ENCODE measurements at places on chromosomes 12 and 14.

- DNase-seq: no peak
These were observed 3.2 kb downstream of the RNASE1 start for GRCh38 chr14:20799456-20799891.

DNA sequence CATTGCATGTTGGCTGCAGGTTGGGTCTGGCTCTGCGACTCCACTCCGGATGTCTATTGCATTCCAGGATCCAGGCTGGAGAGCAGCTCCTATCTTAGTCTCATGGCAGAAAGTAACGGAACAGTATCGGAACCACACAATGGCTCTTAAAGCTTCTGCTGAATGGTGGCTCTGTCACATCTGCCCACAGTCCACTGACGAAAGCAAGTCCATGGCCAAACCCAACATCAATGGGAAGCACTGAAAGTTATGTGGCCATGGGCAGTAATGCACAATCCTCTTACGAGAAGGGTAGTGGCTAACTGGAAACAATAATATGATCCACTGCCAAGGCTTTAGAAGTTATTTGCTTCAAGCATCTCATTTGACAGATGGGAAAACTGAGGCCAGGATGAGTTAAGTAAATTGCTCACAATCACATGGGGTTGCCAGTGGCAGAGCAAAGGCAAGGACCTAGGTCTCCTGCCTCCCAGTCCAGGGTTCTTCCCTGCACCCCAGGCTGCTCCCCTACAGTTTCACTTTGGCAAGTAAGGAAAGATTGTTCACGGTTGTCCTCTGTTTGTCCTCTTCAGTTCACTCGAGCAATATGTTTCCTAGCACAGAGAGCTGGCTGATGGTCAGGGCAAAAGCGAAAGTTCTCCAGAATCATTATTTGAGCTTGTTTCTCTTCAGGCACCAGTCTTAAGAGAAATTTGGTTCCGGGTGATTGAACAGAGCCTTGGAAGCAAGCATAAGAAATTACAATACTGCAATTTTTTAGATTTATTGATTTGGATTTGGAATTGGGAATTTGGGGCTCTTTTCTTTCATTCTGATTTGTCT lies 54.2 kb downstream of the CKAP4 start:
- no peak for DNase-seq

GRCh38 chr14:33539918-33540357 lies 410.9 kb downstream of the EGLN3 start:
- DNase-seq: no peak

- DNase-seq: no peak
These were observed 23.4 kb upstream of the LRP6 start for GRCh38 chr12:12290206-12290605.

- DNase-seq: no peak
These were observed 151.6 kb downstream of the HELB start for GRCh38 chr12:66453844-66454243.

DNA sequence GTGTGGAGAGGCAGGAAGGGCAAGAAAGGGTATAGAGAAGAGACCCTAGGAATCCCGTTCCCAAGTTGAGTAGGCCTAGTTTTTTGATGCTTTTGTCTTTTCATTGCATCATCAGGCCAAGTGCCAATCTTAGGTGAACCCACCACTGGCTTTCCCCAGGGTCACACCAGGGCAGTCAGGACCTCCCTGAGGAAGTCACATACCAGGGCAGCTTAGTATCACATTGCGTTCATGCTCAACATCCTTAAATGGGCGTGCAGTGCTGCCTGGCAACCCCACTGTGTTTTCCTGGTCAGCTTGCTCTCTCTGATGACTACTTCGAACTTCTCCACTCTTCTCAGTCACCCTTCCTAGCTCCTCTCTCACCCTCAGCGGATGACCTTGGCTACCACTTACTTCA lies 9.0 kb downstream of the ASIC1 start:
- DNase-seq: no peak

GRCh38 chr14:81281332-81281731 lies 60.6 kb upstream of the GTF2A1 start:
- no peak for DNase-seq
